ENCODE measurements at places on chromosomes 7 and 10.

DNA sequence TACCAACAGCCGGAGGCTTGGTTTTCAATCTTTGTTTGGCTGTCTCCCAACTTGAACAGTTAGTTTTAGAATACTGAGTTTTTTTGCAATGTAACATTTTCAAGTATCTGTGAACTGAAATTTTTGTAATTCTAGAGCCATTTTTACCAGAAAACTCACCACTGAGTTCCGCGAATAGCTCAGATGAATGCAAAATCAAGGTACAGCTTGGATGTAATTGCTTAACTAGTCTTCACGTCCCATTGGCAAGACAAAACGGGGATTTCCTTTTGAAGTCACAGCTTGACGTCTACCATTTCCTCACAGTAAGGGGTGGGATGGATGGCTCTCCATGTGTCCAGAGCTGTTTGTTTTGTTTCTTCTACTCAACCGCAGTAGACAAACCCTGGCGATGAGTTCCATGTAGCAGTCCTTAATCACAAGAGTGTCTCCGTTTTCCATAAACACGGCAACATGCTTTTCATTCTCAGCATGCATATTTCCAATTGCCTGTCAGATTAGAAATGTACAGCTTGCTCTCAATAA lies 55.8 kb upstream of the FGFR2 start:
- DNase-seq: no peak

- peak; percentile 35 for DNase-seq
These were observed 186.7 kb upstream of the HGF start for GRCh38 chr7:81956520-81956919.

- DNase-seq: no peak
These were observed 14.2 kb upstream of the SYPL1 start for GRCh38 chr7:106126170-106126938.

DNA sequence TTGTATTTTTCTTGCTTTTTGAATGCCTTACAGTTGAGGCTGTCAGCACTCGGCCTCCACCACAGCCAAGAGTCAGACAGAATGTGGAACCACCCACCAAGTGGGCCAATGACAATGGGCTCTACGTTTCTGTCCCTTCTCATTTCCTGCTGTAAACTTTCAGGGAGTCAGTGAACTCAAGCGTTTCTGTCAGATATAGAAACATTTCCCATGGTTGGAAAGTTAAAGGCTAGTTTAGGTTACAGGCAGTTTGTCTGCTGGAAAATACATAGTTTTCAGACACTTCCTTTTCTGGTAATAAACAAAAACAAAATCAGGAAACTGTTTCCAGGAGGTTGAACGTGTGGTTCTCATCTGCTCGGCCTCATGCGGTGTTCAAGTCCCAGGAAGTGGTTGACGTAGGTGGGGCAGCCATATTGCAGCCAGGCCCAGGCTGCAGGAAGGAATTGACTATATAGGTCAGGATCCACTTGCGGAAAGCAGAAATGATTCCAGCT lies 245.1 kb downstream of the CAMK1D start:
- DNase-seq: no peak

GRCh38 chr10:16965740-16966447 lies 148.7 kb upstream of the RSU1 start:
- DNase-seq: no peak

- DNase-seq: no peak
These were observed 19.4 kb downstream of the ACSL5 start for GRCh38 chr10:112393341-112393740.

DNA sequence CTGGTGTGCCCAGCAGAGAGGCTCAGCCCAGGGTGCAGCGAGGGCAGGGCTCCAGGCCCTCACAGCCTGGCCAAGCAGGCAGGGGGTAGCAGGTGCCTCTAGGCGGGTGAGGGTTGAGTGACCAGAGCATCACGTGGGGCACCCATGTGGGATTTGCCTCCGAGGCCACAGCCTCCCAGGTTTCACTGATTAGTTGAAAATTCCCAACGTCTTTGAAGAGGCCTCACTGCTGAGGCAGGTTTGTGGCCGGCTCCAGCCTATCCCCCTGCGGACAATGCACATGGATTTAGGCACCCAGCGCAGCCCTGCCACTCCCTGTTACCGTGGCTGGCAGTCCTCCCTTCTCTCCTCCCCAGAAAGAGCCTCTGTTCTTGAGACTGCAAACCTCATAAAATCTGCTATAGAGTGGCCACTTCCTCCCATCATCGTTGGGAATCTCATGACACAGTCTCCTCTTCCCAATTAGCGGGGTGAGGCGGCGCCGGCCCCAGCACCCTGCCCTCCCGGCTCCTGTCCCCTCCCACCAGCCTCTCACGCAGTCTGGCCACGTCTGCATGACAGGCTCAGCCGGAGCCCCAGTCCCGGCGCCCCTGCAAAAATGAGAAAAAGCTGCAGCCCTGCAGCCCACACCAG lies 10.8 kb downstream of the MYL10 start:
- no peak for DNase-seq

DNA sequence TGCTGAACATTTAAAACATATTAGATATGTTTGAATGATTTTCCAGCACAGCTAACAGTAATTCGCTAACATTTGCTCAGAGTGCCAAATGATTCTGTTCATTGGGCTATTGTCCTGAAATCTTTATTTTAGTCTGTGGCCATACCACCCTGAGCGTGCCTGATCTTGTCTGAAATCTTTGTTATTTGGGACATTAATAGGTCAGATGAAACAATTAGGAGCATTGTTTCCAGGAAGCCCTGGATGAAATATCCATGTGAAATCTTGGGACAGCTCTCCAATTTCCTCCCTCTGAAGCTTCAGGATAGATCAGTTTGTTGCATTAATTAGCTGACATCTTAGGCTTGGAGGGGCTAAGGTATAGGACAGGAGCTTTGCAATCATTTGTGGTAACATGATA lies 512.0 kb downstream of the KIF20B start:
- DNase-seq: no peak

GRCh38 chr7:47345857-47346298 lies 236.0 kb downstream of the TNS3 start:
- DNase-seq: no peak

GRCh38 chr7:139294951-139295575 lies 46.1 kb upstream of the FMC1 start:
- DNase-seq: no peak

DNA sequence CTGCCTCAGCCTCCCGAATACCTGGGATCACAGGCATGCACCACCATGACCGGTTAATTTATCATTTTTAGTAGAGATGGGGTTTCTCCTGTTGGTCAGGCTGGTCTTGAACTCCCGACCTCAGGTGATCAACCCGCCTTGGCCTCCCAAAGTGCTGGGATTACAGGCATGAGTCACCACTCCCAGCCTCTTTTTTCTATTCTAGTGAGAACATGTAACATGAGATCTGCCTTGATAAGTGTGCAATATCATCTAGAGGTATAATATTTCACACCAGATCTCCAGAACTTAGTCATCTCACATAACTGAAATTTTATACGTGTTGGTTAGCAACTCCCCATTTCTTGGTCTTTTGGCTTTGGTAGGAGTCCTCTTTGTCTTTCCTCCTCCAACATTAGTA lies 656.9 kb downstream of the CNTNAP2 start:
- DNase-seq: no peak

DNA sequence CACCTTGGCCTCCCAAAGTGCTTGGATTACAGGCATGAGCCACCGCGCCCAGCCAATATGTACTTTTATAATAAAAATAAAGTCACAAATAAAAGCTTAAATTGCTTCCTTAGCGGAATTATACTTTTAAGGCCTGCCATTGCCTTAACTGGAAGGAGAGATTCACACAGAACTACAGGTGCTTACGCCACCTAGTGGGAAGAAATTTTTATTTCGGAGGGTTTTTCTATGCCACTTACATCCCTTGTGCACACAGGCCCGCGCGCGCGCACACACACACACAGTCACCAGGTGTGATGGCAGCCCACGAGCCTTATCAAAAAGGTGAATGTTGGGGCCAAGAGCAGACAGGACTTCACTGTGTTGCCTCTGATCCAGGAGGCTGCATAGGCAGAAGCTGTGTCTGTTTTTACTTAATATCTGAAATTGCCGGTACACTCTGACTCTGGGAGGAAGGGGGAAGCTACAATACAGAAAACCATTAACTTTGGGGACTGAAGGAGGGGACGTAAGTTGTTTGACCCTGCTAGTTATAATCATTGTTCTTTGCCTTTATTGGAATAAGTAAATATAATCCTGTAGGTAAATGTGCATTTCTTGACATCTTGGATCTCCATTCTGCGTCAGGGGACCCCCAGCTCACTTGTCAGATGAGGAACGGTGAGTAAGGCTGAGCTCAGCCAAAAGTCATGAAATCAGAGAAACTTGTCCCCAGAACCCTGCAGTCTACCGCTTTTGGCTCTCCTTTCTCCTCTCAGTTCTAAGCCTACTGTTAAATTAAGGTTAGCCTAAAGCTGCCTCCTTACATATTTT lies 87.1 kb downstream of the SLC16A9 start:
- DNase-seq: peak; percentile 72

DNA sequence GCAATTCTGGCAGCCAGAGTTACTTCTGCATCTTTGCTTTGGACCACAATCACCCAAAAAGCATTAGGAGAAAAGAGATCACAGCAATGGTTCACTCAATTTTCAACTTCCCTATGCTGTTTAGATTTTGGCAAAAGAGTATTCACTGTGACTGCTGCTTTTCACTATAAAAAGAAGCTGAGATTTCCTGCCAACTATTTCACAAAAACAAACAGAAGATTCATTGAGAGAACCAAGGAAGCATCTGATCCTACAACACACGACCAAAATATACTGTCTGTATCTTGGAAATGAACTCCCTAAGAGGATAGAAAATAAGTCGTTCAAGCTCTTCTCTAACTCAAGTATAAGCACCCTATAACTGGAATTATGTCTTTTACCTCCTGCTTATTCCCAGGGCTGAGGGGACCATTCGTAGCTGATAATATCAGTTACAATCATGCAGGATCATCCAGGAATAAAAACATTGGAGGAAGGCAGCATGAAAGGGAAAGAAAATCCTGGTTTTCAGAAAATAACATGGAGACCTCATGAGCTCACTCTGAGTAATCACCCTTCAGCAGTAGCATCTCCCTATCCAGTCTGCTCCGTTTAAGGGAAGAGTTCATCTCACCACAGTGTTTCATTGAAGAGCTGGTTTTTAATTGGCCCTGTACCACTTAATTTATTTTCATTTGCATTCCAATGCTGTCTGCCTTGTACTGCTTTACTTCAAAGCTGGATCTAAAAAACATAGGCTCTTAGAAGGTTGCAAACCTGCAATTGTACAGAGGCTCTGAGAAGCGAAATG lies 256.2 kb downstream of the PAXIP1 start:
- peak; percentile 73 for DNase-seq

DNA sequence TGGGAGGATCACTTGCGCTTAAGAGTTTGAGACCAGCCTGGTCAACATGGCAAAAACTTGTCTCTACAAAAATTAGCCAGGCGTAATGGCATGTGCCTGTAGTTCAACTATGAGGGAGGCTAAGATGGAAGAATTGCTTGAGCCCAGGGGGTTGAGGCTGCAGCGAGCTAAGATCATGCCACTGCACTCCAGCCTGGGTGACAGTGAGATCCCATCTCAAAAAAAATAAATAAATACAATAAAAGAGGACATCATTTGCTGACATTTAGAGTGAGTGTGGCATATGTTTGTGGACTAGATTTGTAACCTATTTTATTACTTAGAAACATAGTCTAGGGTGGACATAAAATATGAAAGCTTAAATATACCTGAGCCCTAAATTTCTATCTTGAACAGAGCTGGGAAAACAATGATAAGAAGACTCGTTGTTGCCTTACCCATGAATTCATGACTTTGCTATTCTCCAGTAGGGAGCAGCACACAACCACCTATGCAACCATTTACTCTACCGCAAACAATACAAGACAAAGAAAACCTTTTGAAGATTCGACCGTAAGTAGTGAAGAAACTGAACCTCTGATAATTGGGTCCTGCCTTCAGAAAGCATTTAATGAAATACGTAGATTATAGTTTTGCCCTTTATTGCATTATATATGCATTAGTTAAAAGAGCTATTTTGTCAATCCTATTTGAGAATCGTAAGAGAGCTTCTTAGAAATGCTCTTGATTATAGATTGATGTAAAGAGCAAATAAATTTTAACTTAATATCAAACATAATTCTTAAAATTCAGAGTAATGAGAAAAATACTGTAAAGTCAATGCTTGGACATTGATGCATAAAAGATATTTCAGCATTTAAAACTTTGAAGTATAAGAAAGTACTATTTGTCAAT lies 83.5 kb downstream of the GNAT3 start:
- no peak for DNase-seq

GRCh38 chr7:115805458-115805857 lies 225.1 kb downstream of the TFEC start:
- DNase-seq: no peak

DNA sequence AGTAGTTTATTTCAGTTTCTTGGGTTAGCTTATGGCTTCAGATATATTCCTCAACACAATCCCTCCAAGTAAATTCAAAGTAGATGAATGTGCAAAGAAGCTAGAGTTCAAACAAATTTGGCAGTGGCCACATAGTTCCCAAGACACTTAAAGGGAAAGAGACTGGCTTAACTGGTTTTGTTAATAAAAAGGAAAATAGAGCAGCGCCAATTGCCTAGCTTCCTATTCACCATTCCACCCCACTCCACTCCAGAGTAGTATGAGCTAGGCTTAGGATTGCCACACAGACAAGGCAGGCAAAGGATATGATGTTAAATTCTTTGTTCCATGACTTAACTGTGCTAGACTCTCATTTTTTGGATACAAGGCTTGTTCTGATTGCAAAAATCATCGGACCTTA lies 2.0 kb downstream of the XRCC2 start:
- no peak for DNase-seq

GRCh38 chr10:82759050-82759449 lies 884.1 kb downstream of the NRG3 start:
- no peak for DNase-seq

DNA sequence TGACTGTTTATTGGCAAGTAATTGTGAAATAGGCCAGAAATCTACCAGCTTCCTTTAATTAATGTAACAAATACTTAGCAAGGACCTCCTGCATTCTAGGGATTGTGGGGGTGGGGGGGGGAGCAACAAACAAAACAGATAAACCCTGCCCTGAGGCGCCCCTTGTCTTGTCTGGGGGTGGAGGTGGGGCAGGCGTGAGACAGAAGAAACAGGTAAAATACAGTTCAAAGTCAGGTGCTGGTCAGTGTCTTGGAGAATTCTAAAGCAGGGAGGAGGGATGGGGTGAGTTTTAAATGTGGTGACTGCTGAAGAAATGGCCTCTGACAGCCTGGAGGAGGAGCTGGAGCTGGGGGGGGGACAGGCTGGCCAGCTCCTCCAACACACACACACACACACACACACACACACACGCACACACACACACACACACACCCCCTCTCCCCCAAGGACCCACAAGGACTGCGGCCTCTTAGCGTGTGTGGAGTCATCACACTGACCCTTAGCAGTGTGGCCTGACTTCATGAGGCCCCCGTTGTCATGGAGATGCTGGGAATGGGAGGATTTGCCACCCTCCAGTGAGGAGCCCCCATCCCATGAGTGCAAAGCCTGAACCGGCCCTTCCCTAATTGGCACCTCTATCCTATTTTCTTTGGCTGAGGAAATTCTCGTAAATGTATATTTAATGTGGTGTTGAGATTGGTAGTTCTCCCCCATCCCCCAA lies 190.4 kb downstream of the MGMT start:
- DNase-seq: no peak

- no peak for DNase-seq
These were observed 40.0 kb upstream of the LRRN3 start for GRCh38 chr7:111050875-111051416.
